ENCODE measurements at places on chromosomes 7 and 10.

DNA sequence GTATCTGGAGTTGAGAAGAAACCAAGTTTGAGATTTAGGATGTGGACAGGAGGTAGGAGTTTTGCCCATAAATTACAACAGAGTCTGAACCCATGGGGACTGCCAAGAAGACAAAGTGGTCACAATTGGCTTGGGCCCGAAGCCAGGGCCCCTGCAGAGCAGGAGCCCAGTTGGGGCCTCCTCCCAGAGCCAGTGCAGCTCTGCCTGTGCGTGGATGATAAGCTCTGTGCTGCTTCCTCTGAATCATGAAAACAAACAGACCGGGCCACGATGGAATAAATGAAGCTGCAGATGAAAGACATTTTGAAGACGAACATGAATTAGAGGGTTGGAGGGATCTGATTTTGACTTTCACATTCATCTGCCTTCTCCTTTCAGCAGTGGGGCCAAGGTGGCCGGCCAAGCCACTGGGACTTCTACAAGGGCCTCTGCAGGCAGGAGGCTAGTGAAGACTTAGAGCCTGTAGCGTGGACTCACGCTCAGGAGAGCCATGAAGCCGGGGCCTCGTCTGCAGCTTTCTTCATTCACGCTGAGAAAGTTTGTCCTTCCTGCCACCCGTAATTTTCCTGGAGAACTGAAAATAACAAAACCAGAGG, 156.8 kb upstream of the LYZL1 start:
- no peak for DNase-seq

- no peak for DNase-seq
Observed at GRCh38 chr7:107104801-107105200, 60.3 kb downstream of the PRKAR2B start.

- DNase-seq = no peak
Observed at GRCh38 chr7:144908324-144908723, 72.5 kb upstream of the TPK1 start.

DNA sequence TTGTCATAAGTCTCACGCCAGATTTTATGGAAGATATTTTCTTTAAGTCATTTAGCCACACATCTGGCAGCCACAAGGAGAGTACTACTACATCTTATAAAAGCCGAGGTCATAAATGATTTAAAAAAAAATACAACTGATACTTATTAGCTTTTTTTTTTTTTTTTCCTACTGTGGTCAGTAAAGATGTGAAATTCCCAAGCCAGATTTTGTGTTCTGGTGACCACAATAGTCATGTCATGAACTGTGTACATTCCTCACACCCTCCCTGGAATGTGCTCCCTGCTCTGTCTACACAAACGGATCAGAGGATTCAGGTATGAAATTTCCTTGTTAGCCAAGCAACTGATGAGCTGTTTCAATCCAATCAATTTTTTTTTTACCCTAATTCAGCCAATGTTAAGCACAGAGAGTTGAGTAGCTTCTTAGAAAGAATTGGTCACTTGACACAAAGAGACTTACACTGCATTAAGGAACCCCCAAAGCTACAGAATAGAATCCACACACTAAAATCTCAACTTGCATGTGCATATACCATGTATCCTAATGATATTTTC, 54.7 kb downstream of the CHRM2 start:
- no peak for DNase-seq

- no peak for DNase-seq
Observed at GRCh38 chr10:24944512-24945255, 7.7 kb downstream of the PRTFDC1 start.

Measured in Right ventricle myocardium inferior (tissue), 1 donor.